ENCODE measurements at places on chromosomes 16 and 17. TPM values are rescaled to one million over a fixed set of nuclear protein-coding genes. Genes with fewer than 3 reads are reported as not detected.

Gene ARHGAP23
- 127 TPM for total RNA-seq

Gene SLC35G6
- not detected for total RNA-seq

Gene KRT26
- not detected for total RNA-seq

Gene HDAC5
- 39.0 TPM for total RNA-seq

Gene VTN
- total RNA-seq: 0.07 TPM

Gene ESRP2
- 0.54 TPM for total RNA-seq

Data from mammary microvascular endothelial cell (primary cell).